ENCODE measurements at places on chromosomes 16 and 17.

DNA sequence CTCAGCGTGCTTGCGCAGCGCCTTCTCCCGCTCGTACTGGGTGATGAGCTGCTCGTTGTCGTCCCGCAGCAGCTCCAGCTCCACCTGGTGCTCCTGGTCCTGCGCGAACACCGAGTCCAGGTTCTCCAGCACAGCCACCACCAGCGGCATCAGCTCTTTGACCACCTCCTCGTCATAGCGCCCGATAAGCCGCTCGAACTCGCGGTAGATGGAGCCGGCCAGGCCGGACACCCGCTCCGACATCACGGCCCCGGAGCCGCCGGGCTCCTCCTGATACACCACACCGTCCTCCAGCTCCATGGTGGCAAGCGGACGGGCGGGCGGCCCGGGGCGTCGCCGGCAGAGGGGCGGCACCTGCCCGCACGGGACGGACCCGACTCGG is 320 bp downstream of the SPAG9 start:
- no peak for DNase-seq

GRCh38 chr17:16470265-16470664 is 21.7 kb downstream of the LRRC75A start:
- no peak for DNase-seq

DNA sequence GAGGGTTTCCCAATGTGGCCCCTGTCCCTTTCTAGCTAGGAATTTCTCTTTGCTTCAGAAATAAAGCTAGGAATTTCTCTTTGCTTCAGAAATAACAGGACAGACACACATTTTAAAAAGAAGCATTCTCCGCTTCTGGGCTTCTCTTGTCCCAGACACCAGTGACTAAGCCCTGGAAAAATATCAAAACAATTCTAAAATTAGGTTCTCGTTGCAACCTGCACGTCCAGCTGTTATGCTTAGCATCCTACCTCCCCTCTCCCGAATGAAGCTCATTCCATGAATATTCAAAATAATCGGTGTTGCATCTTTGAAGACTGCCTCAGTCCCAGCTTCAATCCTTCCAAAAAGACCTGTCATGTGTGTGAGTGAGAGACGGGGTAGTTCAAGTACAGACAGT is 45.6 kb upstream of the WSCD1 start:
- DNase-seq = no peak

DNA sequence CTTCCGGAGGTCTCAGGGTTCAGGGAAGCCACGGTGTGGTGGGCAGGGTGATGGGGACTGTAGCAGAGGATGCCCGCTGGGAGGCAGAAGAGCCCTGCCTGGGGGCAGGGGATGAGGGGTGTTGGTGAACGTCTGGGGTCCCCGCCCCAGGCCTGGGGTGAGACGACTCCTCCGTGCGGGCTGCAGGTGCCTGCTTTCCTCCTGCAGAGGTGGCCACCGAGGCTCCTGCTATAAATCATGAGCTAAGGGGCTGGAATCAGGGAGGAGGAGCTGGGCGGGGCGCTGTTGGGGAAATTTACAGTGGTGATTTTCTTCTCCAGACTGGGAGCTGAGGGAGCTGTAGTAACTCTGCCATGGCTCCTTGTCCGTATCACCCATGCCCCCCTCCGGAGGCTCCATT is 167.0 kb downstream of the MRM1 start:
- no peak for DNase-seq

- DNase-seq = no peak
These were observed 585.1 kb upstream of the PSMD7 start for GRCh38 chr16:73711406-73712080.

- no peak for DNase-seq
These were observed 573.4 kb downstream of the CDH13 start for GRCh38 chr16:83200005-83200779.

DNA sequence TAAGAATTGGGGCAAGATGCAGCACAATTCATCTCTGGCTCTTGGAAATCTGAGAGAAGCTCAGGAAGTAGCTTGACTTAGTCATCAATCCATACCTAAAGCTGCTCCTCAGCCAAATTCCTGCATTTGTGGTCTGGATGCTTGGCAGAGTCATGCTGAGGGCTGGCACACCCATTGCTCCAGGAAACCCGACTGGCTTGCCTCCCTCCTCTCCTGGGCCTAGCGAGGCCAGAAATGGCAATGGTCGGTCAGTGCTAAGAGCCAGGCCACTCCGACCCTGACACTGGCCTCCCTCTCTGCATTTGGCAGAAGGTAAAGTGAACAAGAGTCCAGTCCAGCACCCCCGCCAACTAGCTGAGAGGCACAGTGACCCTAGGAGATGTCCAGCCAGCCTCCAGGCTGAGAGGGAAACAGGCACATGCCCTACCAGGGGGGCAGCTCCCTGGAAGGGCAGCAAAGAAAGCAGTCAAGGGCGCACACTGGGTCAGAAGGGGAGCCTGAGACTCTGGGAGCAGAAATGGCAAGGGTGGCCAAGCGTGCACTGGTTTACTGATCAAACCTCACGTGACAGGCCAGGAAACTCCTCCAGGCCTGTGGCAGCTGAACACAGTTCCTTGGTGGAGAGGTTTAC is 10.0 kb downstream of the POLDIP2 start:
- no peak for DNase-seq

GRCh38 chr16:4203748-4204147 is 38.1 kb downstream of the SRL start:
- DNase-seq = no peak

- DNase-seq = no peak
These were observed 132.0 kb downstream of the PRKCB start for GRCh38 chr16:23967775-23968174.

DNA sequence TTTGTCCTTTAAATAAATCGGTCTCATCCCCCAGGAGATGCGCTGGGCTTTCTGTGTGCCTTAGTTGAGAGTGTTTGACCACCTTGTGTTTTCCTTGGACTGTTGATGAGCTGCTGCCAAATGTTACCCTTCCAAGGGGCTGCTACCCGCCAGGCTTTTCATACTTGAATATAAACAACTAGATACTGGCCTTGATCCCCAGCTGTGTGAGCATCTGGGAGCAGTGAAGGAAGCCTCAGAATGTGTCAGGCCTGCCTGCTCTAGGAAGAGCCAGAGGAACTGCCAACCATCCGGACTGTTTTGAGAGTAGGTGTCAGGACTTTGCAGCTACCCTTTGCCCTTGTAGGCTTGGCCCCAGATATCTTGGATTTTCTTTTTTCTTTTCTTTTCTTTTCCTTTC is 57.8 kb downstream of the LDHD start:
- no peak for DNase-seq

GRCh38 chr17:73135766-73136165 is 29.0 kb upstream of the SSTR2 start:
- DNase-seq = no peak

- no peak for DNase-seq
These were observed 25.3 kb upstream of the SEC14L1 start for GRCh38 chr17:77115510-77115909.

DNA sequence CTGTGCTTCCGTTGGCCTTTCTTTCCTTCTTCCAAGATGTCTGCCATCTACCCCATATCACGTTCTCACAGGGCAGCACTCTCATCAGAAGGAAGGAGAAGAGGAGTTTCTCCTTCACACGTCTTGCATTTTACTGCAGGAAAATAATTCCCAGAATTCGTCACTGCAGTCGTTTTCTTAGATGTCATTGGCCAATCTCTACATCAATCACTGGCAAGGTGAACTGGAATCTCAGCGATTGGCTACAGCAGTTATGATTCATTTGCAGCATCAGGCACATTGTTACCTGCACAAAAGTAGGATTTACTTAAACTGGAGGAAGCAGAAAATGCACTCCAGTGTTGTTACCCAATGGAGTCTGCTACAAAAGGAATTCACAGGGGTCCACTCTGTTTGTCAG is 277.2 kb upstream of the RBFOX1 start:
- no peak for DNase-seq

DNA sequence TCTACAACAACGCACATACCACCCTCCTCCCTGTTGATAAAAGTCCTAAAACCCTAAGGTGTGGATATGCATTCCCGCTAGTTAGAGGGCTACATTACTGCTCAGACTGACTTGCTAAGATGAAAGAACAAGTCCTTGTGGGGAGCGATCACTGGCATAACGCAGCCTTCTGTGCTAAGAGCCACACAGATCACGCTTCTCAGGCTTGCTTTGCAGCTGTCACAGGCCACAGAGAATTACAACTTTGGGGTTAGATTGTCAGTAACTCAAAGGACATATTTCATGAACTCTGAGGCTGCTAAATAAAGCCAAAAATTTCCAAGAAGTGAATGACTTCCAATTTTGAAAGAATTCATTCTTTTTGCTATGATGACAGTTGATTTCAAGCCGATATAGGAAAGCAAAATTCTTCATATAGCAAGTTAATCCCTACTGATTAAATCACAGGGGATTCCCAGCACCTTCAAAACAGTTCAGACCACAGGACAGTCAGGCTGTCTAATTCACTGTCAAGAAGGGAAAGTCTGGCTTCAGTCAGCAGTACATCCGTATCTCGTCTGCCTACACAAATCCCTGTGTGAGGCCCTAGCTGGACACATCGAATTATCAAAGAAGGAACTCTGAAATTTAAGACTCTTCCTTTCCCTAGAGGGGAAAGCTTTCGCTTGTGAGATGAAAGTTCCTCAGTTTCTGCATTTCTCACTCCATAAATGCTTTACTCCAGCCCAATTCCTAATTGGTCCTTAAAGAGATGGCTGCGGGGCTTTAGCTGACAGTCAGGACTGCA is 107.1 kb downstream of the VPS53 start:
- DNase-seq = no peak

DNA sequence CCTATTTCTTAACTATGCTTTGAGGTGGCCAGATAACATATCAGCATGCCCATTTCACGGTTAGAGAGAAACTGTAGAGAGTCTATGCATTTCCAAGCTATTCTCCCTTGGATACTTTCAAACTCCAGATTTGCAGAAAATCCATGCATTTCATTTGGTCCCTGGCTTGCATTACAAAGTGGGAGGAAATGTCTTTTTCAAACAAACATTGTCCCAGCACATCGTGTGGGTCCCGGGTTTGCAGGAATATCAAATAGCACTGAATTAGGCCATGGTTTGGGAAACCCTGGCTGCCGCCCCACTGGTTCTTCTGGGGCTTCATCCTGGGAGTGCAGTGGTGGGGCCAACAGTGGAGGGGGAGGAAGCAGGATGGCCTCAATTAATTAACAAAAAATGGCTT is 171.9 kb downstream of the IRX5 start:
- no peak for DNase-seq

GRCh38 chr17:45425125-45425983 is 7.3 kb downstream of the ARHGAP27 start:
- DNase-seq = no peak

GRCh38 chr17:9386401-9386800 is 189.2 kb downstream of the STX8 start:
- DNase-seq = no peak

- DNase-seq = no peak
These were observed 56.3 kb upstream of the MPHOSPH6 start for GRCh38 chr16:82226327-82226726.

- no peak for DNase-seq
These were observed 3.5 kb downstream of the METRNL start for GRCh38 chr17:83082909-83083367.

DNA sequence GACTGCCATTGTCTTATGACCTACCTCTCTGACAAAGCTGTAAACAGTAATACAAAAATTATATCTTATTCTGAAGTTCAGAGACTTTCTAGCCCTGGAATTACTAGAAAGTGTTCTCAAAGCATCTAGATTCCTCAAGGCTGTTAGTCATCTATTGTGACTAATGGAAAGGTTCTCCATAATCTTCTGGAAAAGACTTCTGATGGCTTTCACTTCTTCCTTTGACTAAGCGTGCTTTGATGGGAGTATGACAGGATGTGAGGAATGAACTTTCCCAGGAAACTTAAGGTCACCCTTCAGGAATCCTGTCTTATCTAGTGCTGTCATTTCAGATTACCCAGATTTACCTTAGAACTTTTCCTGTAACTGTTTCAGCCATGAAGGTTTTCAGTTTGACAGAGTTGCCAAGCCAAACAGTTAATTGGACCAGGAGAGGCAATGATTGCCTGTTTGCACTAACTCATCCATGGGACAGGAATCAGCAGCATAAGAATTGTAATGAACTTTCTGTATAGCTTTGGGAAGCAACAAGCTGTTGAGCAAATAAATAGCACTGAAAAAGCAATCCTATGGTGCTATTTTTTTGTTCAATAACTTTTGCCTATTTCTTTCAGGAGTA is 43.5 kb downstream of the AP2B1 start:
- DNase-seq = no peak

GRCh38 chr17:40362696-40363110 is 1.8 kb downstream of the GJD3 start:
- peak; percentile 83 for DNase-seq

DNA sequence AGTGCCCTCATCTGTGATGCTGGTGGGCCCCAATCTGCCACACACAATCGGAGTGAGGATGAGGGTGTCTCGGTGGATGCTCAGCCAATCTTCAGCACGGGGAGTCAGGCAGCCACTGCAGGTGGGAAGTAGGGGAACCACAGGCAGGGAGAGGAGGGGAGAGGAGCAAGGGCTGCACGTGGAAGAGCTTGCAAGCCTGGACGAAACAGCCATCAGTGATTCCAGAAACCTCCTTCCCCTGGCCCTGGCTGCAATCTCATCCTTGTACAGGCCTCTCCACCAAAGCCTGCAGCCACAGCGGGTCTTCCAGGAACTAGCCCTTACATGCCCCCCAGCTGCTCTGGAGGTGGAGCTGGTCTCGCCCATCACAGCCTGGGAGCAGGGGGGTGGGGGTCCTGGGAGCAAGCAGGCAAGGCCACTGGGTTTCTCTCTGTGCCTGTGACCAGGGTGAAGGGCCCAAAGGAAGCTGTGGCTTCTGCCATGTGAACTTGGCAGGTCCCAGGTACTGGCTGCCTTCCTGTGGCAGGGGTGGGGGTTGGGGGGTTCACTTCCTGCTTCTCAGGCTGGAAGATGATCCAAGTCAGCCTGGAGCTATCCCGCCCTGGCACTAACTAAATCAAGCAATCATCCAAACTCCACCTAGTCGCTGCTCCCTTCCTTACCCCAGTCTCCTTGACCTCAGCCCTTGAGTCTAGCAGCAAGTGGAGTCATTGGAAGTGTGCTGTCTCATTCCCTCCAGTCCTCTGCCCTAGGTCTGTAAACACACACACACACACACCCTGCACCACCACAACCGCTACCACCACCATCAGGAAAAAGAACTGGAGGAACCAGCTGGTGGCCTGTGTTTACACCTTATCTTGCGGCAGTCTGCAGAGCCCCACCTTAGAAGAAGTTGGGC is 29.4 kb upstream of the MLKL start:
- no peak for DNase-seq

GRCh38 chr16:57838161-57838560 is 35.9 kb upstream of the KIFC3 start:
- no peak for DNase-seq

DNA sequence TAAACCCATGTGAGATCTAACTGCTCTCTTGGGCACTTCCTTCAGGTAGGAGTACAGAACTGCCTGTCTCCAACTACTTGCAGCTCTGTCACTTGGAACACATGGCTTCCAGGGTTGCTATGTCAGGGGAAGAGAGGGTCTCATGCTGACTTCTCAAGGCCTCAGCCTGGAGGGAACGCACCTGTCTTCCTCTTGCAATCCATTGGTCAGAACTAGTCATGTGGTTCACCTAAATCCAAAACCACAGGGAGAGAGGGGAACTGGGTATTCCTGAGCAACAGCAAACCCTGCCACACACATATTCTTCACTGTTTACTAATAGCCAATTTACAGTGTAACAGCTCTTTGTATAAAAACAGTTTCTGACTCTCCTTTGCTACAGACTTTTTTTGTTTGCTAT is 206.1 kb downstream of the KCNJ2 start:
- DNase-seq = no peak
